ENCODE measurements at places on chromosomes 7 and 10. TPM values are rescaled to one million over a fixed set of nuclear protein-coding genes. Genes with fewer than 3 reads are reported as not detected.

STARD3NL gene
- total RNA-seq: 59.0 TPM

NRG3 gene
- 14.0 TPM for total RNA-seq

SPDYE8 gene
- 0.25 TPM for total RNA-seq

SFMBT2 gene
- total RNA-seq: 10.1 TPM

PNPLA8 gene
- 50.9 TPM for total RNA-seq

LIPM gene
- not detected for total RNA-seq

PVRIG gene
- total RNA-seq: not detected

CFAP43 gene
- 10.6 TPM for total RNA-seq

GNGT1 gene
- not detected for total RNA-seq

NCF1 gene
- not detected for total RNA-seq

HTRA1 gene
- 46.7 TPM for total RNA-seq

ELFN1 gene
- total RNA-seq: 5.4 TPM

PLXNA4 gene
- 89.2 TPM for total RNA-seq

MICU1 gene
- total RNA-seq: 63.9 TPM

PRLHR gene
- total RNA-seq: 2.0 TPM

ITIH5 gene
- total RNA-seq: 14.3 TPM

ZNF425 gene
- 4.4 TPM for total RNA-seq

IDI1 gene
- 118 TPM for total RNA-seq

HMX3 gene
- total RNA-seq: not detected
